Uterus (tissue), 4 donors: ENCODE measurements at places on chromosomes 3 and 15.

- DNase-seq = no peak
These were observed 27.3 kb downstream of the SLMAP start for GRCh38 chr3:57783186-57784088.

DNA sequence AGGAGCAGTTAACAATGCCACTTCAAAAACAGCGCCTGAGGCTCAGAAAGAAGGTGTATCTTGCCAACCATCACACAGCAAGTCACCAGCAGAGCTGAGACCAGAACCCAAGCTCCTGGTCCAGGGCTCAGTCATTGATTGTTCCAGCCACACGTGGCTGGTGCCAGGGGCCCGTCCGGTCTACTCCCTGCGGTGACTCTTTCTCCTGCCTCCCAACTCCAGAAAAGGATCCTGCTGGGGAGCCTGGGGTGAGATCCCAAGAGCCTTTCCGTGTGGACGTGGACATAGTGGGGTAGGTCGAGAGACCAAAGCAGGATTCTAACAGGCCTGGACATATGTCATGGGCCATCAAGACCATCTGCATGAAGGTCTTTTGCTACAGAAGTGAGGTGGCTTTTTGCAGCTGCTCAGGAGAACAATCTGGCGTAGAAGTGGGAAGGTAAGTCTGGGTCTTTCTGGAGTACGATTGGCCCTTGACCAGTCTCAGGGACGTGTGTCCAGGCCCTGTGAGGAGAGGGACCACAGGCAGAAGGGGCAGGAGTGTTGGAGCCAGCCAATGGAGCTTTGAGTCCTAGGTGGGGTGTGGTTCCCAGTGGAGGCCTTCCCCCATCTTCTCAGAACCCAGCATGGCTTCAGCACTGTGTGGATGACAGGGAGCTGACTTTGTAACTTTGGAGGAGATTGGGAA lies 105.4 kb downstream of the HMG20A start:
- no peak for DNase-seq

DNA sequence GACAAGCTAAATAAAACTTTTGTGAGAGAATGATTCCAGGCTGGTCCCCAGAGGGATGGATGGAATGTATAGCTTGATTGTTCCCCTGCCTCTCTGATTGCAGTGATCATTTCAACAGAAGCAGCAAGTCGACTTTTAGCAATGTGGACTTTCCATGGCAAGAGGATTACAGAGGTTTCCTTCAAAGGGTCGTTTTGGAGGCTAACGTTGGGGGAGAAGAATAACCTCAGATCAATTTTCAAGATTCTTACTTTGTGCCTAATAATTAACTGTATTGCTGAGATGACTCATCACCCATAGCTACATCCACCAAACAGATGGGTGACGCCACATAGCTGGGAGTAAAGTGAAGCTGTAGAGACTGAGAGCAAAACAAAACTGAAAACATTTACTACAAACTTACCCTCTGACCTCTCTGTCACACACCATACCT lies 79.9 kb downstream of the GTPBP8 start:
- no peak for DNase-seq

DNA sequence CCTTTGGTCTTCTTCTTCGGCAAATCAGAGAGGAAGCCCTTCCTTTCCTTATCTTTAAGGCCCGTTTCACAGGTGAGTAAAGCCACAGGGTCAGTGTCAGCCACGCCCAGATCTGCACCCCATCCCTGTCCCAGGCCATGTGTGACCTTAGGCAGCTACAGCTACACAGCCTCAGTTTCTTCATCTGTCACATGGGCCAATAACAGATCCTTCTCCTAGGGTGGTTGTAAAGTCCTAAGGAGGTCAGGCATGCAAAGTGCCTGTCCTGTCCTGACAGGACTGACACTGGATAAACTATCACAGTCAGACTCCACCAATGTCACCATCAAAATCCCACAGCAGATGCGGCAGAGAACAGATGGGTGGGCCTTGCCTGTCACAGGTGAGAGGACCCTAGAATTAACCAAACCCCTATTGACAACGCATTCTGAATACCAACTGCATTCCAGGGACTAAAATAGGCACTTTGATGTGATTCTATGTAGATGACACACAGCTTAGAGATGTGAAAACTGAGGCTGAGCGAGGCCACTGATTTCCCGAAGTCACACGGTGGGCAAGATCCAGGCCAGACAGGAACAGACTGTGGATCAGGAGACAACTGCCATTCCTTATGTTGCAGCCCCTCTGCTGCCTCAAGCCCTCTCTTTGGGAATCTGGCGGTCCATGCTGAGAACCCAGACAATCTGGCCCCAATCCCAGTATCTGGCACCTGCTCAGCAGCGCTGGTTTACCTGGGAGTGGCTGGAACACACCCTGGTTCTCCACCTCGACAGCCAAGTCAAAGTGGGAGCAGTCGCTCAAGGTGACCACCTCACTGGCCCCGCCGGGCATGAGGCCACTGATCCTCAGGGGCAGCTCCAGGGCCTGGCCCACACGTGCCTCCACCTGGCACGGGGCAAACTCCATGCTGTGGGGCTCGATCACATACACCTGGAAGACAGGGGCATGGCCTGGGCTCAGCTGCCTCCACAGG lies 48.7 kb downstream of the NUP210 start:
- DNase-seq = no peak

GRCh38 chr3:190680691-190681090 lies 166.8 kb downstream of the IL1RAP start:
- no peak for DNase-seq

DNA sequence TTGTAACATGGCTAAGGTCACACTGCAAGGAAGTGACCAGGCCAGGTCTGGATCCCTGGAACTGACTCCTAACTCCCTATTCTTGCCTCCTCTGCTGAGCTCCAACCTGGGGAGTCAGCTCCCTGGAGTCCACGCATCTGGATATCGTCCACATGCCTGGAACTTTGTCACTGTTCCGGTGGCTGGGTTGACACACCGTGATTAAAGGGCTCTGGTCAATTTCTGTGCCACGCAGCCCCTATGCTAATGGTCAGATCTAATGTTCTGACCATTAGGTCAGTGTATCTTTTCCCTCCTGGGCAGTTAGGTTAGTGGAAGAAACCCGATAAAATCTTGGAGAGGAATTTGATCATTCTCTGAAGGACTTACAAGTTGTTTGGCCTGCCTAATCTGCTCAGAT lies 1.6 kb upstream of the TPM1 start:
- no peak for DNase-seq

DNA sequence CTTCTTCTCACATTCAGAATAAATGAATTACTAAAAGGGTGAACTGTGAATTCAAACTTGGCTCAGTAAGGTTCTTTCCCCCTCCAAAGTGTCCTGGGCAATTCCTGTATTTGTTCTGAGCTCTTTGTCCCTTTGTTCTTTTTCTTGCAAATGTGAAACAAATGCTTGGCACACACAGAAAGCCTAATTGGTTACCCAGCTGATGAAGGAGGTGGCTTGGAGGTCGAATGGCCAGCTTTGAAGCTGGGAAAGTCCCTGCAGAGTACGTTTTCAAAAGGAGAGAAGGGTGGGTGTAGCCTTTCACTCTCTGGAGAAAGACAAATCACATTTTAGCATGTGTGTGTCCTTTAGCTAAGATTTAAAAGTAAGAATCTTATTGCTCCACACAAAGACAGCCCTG lies 154.4 kb downstream of the PEX5L start:
- DNase-seq = no peak

DNA sequence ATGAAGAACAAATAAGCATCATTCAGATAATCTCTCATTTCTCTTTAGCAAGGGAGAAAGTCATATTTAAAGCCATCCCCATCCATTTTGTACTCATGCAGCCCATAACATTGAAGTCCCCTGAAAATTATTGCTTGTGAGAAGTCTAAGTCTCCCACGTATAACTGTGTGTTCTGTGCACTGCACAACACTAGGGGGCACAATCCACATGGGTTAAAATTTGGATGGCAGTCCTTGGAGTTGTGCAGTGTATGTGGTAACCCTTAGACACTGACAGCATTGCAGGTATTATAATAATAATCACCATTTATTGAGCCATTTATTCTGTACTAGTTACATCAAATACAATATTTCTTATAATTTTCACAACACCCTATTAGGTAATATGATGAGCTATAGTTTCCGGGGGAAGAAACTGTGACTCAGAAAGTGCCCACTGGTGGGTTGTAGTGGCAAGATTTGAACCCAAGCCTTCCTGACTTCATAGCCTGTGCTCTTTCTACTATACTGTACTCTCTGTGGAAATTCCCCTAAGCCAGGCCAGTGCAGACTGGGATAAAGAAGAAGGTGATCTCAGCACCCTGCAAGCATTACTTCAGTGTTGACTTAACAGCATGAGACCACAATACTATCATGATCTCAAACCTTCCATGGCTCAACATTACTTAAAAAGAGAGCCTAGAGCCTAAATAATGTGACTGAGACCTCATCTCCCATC lies 15.7 kb downstream of the KCNAB1 start:
- no peak for DNase-seq

GRCh38 chr3:38325256-38325655 lies 21.3 kb upstream of the XYLB start:
- no peak for DNase-seq

- no peak for DNase-seq
These were observed 171.1 kb downstream of the KCNAB1 start for GRCh38 chr3:156291272-156292123.

GRCh38 chr3:52364322-52365035 lies 48.4 kb downstream of the DNAH1 start:
- DNase-seq = no peak

DNA sequence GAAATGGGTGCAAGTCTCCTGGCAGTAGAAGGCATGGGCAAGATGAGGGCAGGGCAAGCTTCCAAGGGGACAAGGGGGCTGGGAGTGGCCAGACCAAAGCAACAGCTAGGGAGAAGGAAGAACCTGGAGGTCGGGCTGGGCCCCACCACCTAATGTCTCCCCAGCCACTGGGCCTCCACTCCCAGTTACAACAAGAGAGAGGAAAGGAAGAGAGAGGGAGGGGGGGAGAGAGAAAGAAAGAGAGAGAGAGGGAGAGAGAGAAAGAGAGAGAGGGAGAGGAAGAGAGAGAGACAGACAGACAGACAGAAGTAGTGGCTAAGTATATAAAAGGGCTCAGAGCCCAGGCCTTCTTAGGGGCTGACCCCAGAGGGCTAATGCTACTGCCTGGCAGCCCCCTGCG lies 6.9 kb downstream of the DUSP7 start:
- no peak for DNase-seq

GRCh38 chr15:101545548-101546505 lies 56.3 kb upstream of the PCSK6 start:
- no peak for DNase-seq
